ENCODE measurements at places on chromosomes 4 and X.

DNA sequence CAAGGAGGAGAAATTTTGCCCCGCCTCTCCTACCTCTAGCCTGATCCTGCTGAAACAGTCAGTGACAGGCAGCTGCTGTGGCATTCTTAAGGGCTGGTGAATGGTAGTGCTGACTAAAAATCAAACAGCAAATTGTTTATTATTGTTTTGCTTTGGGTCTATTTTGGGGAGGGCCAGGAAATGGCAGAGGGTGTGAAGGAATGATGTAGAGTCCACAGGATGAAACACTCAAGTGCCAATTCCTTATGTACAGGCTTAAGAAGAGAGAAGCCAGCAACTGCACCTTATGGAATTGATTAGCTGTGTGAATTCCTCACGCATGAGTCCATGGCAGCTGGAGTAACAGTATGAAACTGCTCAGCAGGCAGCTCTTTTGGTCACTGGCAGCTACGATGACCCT lies 39.7 kb downstream of the VEGFC start:
- DNase-seq, result peak; percentile 83

GRCh38 chrX:110432906-110433215 lies 74.2 kb downstream of the RTL9 start:
- DNase-seq, result no peak

DNA sequence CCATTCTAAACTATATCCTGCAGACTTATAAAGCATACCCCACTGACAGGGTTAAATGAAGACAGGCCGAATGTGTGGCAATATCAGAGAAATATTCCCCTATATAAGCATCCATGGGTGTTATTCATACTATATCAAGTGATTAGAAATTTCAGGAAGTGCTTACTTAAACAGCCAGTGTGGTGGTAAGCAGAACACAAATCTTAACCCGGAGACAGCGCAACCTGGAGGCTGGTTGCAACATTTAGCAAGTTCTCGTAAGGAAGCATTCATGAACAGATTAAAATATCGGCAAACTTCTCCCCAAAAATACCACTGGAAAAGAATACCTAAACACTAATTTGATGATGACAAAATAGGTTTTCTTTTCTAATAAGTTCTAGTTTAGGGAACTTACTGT lies 261.2 kb downstream of the CBLL2 start:
- no peak for DNase-seq

DNA sequence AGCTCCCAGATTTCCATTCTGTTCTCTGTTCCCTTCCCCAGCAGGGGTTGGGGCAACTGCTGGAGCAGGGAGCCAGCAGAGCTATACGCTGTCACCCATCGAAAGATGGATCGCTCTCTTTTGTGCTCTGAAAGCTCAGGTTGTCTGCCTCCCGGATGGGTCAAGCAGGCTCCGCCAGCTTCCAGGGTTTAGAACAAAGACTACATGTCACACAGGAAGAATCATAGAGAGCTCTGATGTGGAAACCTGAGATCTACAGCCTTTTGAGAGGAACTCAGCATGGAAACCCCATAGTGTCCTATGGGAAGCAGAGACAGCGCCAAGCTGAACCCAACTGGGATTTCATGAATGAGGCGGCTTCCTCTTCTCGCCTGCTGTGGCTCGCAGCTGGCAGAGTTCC lies 205.4 kb downstream of the HS3ST1 start:
- DNase-seq, result no peak

DNA sequence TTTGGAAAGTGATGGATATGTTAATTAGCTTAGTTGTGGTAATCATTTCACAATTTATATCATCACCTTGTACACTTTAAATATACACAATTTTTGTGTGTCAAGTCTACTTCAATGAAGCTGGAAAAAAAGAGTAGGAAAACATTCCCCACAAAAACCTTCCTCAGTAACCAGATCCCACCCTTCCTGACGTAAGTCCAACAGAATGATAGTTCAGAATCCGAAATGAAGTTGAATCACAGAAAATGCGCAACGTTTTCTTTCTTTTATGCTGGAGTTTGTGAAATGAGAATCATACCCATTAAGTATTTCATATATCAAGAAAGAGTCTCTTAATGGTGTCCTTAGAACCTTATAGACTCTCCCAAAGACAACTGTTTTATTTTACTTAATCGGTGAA lies 292.9 kb downstream of the USP46 start:
- DNase-seq, result no peak

Measured in AG09309 (cell line).